ENCODE measurements at places on chromosomes 16 and 17.

DNA sequence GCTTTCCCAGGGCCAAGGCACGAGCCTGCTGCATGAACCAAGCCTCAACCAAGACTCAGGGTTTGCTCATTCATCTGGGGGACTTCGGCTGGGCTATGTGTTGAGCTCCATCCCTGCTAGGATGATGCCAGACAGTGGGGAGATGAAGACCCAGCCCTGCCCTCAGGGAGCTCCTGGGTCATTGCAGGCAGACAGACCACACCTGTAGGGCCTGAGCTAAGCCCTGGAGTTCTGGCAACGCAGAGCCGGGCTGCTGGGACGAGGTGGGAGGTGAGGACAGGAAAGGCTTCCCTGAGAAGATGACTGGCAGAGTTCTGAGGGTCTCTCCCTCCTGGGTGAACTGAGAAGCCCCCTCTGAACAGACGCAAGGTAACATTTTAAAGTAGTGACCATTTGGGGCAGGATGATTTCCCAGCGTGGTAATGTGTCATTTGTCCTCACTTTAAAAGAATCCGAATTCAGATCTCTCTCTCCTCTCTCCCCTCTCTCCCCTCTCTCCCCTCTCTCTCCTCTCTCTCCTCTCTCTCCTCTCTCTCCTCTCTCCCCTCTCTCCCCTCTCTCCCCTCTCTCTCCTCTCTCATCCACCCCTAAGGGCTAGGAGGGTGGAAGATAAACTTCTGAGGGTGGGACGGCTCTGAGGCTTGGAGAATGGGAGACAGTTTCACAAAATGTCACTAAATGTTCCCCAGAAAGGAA is 98.4 kb downstream of the MGAT5B start:
- DNase-seq, result no peak

DNA sequence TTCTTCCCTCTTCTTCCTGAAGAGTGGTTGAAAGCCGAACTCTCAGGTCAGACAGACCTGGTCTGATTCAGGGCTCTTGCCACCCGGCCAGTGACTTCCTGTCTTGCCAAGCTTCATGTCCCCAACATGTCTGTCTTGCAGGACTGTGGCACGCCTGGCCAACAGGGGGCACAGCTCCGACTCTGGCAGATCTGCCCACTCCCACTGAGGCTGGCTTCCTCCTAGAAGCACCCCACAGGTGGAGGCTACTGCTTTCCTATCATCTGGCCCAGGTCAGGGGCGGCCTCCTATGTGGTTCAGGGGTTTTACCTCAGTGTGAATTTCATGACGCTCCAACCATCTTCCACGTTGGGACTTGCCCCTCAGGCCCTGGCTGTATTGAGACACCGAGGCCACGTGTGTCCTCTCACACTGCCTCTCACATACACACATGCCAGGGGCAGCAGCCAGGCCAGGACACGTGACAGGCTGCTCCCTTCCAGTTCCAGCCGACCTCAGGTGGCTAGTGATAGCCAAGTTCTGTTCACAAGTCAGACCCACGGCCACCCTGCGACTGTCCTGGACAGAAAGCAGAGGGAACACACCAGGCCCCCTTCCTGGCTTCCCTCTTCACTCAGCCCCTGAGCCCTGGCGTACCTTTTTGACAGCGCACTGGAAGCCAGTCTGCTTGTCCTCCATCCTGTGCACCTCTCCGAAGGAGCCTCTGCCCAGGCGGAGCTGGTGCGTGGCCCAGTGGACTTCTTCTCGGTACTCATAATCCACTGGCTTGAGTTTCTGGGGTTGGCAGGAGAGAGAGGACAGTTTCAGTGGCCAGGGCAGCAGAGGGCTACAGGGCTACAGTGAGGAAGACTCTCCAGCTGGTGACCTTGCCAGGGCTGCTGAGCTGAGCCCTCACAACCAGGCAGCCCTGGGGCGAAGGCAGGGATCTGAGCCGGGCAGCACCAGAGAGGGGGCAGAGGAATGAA is 22.6 kb upstream of the SPATA32 start:
- DNase-seq, result no peak

GRCh38 chr17:42678951-42679491 is 2.2 kb upstream of the PLEKHH3 start:
- no peak for DNase-seq

- no peak for DNase-seq
Measured at GRCh38 chr16:51048544-51048943, 102.5 kb downstream of the SALL1 start.

DNA sequence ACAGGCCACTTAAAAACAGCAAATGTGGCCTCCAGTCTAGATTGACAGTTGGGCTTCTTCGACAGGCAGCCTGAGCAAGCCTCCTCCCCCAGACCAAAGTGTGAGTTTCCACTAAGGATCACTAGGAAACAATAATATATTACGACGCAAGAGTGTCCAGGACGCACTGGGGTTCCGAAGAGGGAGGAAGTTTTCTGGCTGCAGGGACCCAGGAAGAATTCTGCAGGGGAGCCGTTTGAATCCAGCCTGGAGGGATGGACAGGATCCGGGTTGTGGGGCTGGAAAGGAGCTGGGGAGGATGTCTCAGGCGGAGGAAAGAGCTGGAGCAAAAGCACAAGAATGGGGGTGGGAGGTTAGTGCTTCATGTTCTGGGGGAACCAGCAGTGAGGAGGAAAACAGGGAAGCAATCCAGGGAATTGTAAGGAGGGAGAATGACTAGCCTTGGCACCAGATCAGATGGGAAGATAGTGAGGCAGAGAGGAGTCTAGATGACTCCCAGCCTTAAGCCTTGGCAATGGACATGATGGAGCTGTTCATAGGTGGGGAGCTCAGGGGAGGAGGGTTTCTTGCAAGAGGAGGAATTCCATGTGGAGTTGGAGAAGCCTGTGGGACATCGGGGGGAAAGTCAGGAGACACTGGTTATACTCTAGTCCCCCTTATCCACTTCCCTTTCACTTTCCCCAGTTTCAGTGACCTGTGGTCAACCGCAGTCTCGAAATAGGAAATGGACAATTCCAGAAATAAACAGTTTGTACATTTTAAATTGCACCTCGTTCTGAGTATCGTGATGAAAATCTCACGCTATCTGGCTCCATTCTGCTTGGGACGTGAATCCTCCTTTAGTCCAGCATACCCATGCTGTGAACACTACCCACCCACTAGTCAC is 26.6 kb downstream of the NGFR start:
- no peak for DNase-seq

- DNase-seq, result no peak
Measured at GRCh38 chr17:3030096-3030495, 33.3 kb downstream of the OR1D5 start.

DNA sequence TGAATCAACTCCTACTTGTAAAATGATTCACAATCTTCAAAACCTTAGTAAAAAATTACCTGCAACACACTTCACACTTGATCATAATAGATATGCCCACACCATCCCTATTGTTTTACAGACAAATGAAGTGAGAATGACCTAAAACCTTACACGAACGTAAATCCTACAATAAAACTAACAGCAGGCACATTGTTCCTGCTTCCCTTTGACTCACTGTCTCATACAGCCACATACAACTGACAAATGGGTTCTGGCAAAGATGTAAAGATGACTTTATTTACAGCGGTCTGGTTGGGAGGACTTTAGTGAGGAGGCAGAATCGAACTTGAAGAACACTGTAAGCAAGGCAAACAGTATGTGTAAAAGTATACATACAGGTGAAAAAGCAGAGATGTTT is 188.7 kb downstream of the MYO1D start:
- DNase-seq, result no peak

DNA sequence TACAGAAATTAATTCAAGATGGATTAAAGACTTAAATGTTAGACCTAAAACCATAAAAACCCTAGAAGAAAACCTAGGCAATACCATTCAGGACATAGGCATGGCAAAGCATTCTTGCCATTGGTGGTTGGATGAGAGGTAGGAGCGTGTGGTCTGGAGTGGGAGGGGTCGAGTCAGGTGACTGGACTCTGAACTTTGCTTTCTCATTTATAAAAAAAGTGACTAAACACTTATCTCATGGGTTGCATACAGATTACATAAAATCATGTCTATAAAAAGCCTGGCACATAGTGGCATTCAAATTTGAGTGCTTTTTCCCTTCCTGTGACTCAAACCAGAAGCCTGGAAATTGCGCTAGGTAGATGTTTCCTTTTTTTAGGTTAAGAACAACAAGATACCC is 159.7 kb upstream of the SHISA6 start:
- DNase-seq, result no peak

DNA sequence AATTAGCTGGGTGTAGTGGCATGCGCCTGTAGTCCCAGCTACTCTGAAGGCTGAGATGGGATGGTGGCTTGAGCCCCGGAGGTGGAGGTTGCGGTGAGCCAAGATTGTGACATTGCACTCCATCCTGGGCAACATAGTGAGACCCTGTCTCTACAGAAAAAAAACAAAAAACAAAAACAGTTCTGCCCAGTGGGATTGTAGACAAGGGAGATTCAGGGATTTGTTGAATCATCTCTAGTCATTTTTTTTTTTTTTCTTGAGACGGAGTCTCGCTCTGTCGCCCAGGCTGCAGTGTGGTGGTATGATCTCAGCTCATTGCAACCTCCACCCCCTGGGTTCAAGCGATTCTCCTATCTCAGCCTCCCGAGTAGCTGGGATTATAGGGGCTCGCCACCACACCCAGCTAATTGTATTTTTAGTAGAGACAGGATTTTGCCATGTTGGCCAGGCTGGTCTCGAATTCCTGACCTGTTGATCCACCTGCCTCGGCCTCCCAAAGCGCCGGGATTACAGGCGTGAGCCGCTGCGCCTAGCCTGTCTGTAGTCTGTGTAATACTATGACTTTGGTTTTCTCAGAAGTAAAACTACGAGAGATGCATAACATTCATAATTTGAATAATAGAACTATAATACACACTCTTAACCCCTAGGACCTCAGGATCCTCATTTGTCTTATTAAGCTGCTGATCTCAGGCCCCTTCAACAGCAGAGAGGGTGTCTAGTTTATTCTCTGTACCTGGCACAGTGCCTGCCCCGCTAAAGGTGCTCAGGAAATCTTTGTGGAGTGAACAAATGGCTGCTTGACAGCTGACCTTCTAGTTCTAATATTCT is 1.4 kb downstream of the TEN1 start:
- DNase-seq, result no peak

- DNase-seq, result peak; percentile 20
Measured at GRCh38 chr16:23847948-23848347, 12.2 kb downstream of the PRKCB start.

DNA sequence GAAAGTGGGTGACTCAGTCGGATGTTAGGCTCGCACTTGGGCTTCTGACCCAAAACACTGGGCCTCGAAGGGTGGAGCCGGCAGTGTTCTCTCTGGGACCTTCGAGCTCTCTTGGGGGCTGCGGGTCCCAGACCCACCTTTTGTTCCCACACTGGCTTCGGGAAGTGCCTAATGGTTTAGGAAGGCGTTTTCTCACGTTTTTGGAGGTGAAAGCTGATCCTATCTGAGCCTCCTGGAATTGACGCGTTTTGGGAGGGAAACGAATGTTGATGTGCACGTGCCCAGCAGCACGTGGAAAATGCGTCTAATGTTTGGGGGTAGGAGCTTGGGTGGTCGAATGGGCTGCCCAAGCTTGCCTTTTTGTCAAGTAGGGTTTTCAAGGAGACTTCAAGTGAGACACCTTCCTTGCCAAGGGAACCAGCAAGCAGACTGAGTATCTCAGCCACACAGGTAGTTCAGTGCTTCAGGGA is 666 bp downstream of the HGS start:
- no peak for DNase-seq

DNA sequence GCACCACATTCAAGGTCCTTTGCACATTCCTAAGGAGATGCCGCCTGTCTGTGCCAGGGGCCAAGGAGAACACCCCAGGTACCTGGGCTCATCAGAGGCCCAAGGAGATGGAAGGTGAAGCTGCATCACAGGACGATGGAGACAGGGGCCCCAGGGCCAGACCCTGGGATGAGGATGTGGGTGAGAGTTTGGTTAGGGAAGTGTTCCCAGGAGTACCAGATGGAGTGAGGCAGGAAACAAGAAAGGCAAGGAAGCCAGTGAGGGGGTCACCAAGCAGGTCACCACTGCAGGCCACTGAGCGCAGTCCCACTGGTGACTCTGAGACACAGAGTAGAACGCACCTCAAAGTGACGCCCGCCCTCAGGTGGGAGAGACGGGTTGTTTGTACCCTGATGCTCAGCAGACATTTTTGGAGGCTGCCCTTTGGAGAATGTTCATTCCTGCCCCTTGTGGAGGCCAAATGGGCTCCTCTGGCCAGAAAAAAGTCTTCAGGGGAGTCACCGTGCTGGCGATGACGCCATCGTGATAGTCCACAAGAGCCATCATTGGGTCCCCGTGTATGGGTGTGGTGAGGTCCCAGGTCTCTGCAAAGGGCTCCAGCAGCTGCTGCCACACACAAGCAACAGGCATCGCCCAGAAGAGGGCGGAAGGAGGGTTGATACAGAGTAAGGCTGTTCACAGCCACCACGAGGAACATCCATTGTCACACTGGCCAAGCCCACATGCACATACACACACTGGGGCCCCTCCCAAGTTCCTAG is 57.5 kb downstream of the BEAN1 start:
- DNase-seq, result no peak

DNA sequence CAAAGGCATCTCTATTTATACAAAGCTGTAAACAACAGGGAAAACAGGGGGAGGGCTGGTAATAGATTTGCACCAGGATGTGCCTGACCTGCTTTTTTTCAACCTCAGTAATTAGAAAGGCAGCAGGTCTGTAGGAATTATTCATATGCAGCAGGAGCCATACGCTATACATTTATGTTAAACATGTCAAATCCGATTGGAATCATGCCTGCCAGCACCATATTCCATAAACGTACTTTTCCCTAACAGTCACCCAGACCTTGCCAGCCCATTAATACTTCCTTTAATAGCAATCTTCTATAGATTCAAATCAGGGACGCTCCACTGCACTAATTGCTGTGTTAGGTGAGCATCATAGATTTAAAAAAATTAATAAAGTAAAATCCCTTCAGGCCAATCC is 223.9 kb downstream of the ZFHX3 start:
- DNase-seq, result no peak

GRCh38 chr16:68086860-68087268 is 1.7 kb downstream of the NFATC3 start:
- DNase-seq, result no peak

GRCh38 chr16:10681310-10682308 is 13.1 kb downstream of the TEKT5 start:
- no peak for DNase-seq

- no peak for DNase-seq
Measured at GRCh38 chr16:13779676-13780075, 140.3 kb upstream of the ERCC4 start.

DNA sequence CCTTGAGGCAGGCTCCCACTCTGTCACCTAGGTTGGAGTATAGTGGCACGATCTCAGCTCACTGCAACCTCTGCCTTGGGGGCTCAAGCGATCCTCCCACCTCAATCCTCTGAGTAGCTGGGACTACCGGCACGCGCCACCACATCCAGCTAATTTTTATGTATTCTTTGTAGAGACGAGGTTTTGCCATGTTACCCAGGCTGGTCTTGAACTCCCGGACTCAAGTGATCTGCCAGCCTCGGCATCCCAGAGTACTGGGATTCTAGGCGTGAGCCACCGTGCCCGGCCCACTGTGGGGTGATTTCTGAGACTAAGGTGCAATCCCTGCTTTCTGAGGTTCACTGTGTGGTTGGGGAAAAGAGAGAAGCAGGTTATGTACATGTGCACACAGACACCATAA is 12.0 kb upstream of the SLC12A3 start:
- no peak for DNase-seq
